GM20000 (cell line): ENCODE measurements at places on chromosomes 2 and 18.

DNA sequence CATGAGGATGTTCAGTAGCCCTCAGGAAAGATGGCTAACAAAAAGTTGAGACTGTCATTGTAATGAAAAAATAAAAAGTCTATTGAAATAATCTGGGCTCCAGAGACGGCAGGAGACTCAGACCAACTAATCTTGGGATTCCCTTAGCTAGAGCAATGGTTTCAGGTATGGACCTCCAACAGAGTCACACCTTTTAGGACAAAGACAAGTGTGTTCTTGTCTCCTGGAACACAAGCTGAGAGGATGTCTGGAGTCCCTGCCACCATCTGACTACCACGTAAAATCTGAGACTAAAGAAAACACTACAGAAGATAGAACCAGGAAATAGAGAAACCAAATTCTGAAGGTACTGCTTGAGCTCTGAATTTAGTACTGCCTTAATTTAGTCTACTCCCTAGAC, 103.3 kb upstream of the RBBP8 start:
- DNase-seq: no peak

- no peak for DNase-seq
These were observed 236.0 kb downstream of the LDLRAD4 start for GRCh38 chr18:13454363-13455150.

DNA sequence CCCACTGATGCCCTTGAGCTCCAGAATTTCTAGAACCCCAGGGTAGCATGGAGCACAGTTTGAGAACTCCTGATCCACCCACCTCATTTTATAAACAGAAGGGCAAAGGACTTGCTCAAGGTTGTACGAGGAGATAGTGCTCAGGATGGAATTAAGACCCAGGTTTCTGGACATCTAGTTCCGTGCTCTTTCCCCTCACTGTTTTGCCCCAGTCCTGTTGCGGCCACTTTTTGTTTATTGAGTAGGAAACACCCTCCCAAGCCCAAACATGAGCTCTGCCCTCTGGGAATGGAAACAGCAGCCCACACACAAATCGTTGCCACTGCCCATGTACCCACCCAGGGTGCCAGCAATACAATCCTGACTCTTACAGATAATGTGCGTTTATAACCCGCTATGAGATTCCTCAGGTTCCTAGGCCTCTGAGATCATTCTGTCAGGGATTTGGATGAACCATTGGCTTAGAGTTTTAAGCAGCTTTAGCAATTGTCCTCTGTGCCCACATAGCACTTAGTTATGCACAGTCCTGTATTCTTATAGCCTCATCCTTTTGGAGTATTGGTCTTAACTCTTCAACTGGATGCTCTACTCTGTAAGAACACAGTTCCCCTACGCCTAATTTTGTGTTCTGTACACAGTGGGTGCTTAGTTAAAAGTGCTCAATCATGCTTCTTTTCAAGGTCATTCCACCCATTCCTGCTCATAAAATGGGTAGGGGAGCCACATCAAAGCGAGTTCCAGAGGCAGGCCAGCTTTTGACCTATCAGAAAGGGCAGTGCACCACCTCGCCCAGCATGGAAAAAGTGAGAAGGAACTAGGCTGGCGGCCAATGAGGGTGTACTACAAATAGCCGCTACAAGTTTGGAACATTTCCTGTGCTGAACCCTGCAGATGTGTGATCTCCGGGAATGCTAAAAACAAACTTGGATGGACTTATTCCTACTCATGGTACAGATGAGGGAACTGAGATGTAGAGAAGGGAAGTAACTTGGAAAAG, 60.3 kb upstream of the IGFBP2 start:
- DNase-seq: no peak

DNA sequence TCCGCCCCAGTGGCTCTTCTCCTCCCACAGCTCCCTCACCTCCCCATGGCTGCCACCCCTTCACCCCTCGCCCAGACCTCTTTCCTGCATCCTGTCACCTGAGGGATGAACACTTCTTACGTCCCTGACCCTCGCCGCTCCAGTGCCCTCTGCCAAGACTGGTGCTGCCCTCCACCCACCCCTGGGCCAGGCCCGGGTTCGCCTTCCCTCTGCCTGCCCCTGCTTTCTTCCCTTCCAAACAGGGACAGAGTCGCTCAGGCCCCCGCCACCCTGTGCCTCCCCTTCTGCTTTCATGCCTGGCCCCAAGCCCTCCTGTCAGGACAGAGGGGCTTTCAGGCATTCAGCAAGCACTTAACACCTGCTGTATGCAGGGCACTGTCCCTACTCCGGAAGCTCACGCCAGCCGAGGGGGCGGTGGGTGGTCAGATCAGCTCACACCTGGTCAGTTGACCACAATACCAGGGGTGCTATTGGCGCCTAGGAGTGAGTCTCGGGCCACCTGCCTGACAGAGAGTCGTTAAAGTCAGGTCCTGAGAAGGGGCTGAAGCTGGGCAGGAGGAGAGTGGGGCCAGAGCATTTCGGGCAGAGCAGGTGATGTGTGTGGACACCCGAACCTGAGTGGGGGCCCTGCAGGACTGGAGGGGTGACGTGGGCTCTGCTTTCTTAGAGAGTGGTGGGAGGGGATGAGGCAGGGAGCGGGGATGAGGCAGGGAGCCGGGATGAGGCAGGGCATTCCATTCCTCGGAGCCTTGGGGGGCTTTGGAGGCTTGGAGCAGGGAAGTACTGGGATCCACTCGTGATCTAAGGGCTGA, 26.0 kb upstream of the HPCAL1 start:
- DNase-seq: no peak

DNA sequence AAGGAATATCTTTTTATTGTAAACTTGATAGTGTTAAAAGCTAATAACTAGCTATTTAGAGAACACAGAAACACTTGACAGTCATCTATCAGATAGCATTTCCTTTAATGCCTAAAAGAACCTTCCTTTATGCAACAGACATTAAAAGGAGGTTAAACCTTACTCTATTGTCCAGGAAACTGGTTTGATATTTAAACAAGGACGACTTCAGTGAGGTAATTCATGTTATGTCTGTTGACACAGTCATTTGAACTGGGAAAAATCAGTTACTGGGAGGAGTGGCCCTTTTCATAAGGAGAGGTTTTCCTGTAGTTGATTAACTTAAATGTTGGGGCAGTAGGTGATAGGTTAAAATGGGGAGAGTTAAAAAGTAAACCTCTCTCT, 6.7 kb downstream of the TGIF1 start:
- no peak for DNase-seq

DNA sequence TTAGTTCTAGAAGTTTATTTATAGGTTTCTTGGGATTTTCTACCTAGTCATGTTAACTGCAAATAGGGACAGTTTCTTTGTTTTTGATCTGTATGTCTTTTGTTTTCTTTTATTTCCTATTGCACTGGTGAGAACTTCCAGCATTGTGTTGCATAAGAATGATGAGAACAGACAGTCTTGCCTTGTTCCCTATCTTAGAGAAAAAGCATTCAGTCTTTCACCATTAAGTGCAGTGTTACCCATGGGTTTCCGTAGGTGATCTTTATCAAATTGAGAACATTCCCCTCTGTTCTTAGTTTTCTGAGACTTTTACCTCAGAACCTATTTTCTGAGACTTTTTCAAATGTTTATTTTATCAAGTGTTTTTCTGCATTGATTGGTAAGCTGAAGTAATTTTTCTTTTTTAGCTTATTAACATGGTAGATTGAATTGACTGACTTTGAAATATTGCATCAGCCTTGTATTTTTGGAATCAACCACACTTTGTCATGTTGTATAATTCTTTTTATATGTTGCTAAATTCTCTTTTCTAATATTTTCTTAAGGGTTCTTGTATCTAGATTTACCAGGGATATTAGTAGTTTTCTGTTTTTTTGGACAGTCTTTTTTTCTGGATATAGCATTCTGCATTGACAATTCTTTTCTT, 17.2 kb downstream of the MFSD6 start:
- no peak for DNase-seq

GRCh38 chr18:53551868-53552426, 672.5 kb downstream of the MBD2 start:
- DNase-seq: no peak

DNA sequence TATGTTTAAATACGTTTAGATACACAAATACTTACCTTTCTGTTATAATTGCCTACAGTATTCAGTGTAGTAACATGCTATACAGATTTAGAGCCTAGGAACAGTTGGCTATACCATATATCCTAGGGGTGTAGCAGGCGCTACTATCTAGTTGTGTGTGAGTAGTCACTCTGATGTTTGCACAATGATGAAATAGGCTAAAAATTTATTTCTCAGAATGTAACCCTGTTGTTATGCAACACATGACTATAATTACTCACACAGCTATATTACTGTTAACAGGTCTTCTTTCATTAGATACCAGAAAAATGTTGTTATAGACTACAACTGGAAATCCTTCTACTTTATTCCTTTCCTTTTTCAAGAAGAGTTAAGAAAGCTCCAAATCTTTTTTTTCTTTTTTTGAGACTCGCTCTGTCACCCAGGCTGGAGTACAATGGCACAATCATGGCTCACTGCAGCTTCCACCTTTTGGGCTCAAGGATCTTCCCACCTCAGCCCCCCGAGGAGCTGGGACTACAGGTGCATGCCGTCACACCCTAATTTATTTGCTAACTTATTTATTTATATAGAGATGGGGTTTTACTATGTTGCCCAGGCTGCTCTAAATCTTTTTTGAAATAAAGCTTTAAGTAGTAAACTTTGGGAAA, 48.5 kb downstream of the C2orf74 start:
- no peak for DNase-seq

- DNase-seq: no peak
These were observed 40.9 kb upstream of the PPP4R1 start for GRCh38 chr18:9655232-9655767.

GRCh38 chr2:240989451-240990265, 8.8 kb upstream of the SNED1 start:
- no peak for DNase-seq

DNA sequence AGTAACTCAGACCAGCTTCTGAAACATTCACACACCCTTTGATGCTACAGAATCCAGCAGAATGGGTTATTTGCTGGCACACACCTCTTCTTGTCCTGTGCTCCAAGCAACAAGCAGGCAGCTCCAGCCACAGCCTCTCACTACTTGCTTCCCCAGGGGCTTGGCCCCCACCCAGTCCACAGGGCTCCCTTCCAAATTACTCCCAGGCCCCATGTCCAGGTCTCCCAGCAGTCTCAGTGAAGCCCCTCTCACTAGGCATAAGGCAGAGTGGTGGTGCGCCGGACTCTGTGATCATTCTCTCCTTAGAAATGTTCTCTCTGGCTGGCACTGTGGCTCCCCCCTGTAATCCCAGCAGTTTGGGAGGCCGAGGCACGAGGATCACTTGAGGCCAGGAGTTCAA, 25.9 kb downstream of the ITM2C start:
- DNase-seq: no peak

DNA sequence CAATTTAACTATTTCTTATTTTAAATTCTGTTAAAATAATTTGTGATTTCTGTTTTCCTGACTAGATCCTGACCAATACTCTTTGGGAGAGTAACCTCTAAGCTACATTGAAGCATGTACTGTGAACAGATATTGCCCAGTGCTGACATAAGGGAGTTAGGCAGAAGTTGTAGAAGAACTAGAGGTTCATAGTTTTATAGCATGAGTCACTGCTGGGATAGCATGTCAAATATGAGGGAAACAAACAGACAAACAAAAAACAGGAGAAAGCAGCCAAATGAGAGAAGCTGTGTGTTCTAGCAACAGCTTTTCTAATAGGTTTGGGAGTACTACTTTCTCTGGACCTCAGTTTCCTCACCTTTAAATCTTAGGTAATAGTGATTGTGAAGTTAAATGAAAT, 72.4 kb downstream of the CERS6 start:
- DNase-seq: no peak

GRCh38 chr18:45734944-45735343, 11.0 kb downstream of the SLC14A1 start:
- no peak for DNase-seq

- peak; percentile 19 for DNase-seq
These were observed 16.4 kb upstream of the FBLN7 start for GRCh38 chr2:112121682-112122254.

DNA sequence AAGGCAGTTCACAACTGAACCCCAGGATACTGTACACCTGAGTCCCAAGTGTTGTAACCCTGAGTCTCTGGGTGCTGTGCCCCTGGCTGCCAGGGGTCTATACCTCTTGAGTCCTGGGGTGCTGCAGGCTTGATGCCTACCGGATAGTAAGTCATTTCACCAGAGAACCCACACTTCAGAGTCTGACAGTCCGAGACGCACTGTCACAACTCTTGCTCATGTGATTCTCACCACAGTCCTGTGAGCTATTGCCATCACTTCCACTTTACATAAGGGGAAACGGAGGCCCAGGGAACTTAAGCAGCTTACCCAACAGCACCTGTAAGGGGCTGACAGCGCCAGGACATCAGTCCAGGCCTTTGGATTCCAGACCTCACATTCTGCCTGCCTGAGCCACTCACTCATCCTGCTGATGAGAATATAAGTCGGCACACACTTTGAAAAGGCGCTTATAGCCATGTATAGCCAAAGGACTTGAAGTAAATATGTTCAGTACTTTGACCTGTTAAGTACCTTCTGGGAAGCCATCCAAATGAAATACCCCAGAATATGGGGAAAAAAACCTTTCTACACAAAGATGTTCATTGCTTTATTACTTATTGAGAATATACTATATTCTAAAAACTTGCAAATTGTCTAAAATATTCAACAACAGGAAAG, 180.7 kb upstream of the ID2 start:
- DNase-seq: no peak

DNA sequence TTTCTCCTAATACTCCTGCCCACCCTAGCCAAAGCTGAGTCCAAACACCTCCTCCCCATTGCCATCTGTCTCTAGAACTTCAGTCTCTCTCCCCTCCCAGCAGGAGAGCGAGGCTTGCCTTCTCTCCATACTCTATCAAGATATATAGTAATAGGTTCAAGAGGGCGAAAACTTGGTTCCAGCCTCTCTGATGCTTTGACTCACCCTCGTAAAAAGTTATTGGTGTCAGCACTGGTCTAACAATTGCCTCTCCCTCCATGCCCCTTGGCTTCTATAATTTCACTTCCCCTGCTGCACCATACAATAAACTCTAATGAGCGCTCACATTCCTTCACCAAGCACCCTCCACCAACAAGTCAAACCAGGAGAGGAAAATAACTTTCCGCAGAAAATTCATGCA, 797.3 kb downstream of the BCL11A start:
- DNase-seq: no peak

DNA sequence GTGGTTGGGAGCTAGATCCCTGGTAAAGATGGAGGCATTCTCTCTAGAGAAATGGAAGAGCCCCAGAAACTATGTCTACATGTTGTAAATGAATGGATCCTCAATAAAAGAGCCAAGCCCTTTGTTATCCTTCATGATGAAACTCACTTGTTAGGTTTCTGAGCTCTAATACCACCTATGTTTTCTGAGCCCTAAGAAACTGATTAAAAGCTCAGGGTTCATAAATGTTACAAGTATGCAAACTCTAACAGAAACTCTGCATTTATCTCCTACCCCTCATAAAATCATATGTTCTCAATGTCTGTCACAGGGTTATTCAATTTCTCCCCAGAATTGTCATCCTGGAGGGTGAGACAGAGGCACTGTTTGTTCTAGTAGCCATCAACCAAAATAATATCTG, 18.0 kb upstream of the HNMT start:
- DNase-seq: no peak

DNA sequence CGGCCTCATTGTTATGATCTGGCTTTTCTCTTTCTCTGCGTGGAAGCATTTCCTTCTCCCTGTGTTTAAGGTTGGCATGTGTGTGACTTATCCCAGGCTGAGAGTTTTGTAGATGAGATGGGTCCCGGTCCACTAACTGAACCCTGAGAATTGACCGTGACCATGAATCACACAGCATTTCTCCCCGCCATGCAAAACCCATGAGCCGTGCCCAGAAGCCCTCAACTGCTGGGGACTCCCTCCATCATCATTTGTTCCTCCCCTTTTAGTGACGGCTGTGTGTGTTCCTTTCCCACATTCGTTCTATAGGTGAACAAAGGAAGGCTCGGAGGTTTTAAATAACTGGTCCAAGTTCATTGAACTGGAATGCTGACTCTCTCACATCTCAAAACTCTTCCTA, 30.1 kb upstream of the TXNDC2 start:
- DNase-seq: no peak
